ENCODE measurements at places on chromosomes 11 and 22.
A peak's percentile ranks its signal among the peaks of the same experiment; 100 is the strongest.

GRCh38 chr11:95387325-95387724 is 156.3 kb upstream of the SESN3 start:
- DNase-seq, result no peak

- no peak for DNase-seq
Measured at GRCh38 chr11:105618343-105618955, 8.6 kb downstream of the GRIA4 start.

GRCh38 chr11:34652191-34652973 is 31.5 kb downstream of the EHF start:
- DNase-seq, result peak; percentile 39

GRCh38 chr11:33553486-33553885 is 147.1 kb downstream of the C11orf91 start:
- no peak for DNase-seq

- DNase-seq, result no peak
Measured at GRCh38 chr22:32336771-32337424, 20.8 kb upstream of the RFPL3 start.

DNA sequence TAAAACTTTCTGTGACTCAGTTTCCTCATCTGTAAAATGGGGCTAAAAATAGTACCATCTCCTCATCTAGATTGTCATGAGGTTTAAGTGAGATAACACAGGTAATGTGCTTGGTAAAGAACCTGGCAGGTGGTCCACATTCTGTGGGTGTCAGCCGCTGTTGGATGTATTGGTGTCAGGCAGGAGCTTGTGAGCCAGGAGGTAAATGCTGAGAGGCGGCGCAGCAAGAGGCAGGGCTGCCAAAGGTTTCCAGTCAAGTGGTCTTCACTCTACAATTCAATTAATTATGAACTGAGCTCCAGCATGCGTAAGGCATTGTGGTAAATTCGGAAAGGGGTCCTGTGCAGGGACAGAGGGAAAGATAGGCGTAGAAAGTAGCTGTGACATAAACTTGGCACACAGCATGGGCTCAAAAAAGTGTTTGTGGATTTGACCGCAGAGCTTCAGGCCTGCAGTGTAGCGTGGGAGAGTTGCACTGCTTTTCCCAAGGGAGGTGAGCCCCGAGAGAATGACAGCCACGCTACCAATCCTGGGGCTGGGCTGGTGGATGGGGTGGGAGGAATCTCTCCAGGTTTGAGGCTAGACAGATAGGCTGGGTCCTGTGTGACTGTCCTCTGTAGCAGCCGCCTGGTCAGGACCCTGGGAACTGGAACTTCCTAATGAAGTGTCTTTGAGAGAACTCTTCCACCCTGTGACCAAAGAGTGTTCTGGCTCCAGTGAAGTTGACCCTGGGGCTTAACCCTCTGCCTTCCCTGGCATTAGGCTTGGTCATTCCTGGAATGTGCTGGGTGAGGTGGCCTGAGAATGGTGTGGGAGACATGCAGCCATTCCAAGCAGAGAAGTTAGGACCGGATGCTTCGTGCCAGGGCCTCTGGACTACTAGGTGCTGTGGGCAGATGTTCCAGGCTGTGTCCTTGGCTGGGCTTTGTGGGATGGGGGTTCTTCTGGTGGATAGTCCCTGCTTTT is 122.4 kb downstream of the FEZ1 start:
- DNase-seq, result peak; percentile 62

GRCh38 chr22:17087498-17088131 is 2.8 kb downstream of the IL17RA start:
- DNase-seq, result peak; percentile 55

DNA sequence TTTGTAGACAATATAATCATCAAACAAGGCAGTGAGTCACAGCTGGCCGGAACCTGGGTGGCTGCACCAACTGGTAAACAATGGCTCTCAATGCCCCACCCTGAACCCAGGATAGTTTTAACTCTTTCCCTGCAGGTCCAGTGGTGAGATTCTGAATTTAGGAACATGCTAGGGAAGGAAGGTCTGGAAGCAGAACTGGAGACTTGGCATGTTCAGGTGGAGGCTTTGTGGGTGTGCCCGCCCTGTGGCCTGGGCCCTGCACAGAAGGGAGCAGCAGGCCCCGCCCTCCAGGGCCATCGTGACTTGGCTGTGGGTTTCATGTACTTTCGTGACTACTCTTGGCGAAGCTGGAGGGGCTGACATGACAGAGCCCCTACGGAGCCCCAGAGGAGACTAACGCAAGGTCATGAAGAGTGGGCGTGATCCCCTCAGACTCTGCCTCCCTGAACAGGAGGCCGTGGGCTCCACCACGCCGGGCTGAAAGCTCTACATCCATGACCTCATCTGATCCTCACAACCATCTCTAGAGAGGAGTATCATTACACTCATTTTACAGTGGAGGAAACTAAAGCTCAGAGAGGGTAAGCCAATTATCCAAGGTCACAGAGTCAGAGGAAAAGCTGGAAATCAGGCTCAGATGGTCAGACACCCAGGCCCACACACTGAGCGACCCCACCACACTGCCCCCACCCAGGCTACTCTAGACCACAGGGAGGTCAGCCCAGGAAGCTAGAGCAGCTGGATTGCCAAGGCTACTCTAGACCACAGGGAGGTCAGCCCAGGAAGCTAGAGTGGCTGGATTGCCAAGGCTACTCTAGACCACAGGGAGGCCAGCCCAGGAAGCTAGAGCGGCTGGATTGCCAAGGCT is 27.3 kb downstream of the MAFF start:
- peak; percentile 92 for DNase-seq

- DNase-seq, result no peak
Measured at GRCh38 chr11:57391111-57391510, 661 bp upstream of the PRG2 start.
